Activated CD4-positive, alpha-beta T cell treated with anti-CD3 and anti-CD28 coated beads for 36 hours (primary cell): ENCODE measurements at places on chromosomes 1 and 21. TPM values are rescaled to one million over a fixed set of nuclear protein-coding genes. Genes with fewer than 3 reads are reported as not detected.
A peak's percentile ranks its signal among the peaks of the same experiment; 100 is the strongest.

AGMAT gene
- total RNA-seq = 18.1 TPM

CLCA1 gene
- not detected for total RNA-seq

VWA5B1 gene
- total RNA-seq = not detected

TOE1 gene
- 29.8 TPM for total RNA-seq

RASAL2 gene
- not detected for total RNA-seq

PSMB4 gene
- total RNA-seq = 351 TPM

S100A12 gene
- not detected for total RNA-seq

RIPK4 gene
- 0.64 TPM for total RNA-seq

FAM110D gene
- not detected for total RNA-seq

MATN1 gene
- 0.32 TPM for total RNA-seq

POGK gene
- total RNA-seq = 36.2 TPM

HOOK1 gene
- 15.2 TPM for total RNA-seq

KRTAP12-2 gene
- total RNA-seq = not detected

NEK2 gene
- total RNA-seq = 32.3 TPM

PRKAA2 gene
- total RNA-seq = 0.02 TPM

DNA sequence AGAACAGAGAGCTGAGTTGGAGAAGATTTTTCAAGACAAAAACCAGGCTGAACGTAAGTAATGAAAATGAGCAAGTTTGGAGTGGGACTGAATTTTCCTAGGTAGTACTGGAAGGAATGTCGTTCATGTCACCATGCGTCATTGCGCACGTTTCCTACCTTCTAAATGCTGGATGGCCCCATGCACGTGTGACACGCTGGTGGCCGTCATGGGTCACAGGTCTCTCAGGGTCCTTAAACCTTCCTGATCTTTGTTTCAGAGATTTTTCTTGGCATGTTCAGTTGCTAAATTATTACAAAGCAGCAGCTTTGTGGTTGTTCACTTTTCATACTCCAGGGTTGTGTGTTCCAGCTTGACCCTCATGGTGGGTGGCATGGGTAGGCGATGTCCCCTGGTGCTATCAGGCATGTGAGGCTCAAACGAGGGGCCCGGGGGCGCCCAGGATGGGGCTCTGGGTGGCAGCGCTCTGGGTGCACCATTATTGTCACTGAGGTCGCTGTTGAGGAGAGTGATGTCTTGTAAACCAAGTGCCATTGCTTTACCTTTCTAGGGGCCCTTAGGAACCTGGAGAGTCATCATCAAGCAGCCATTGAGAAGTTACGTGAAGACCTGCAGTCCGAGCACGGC lies 25.3 kb downstream of the PCNT start:
- DNase-seq = no peak

GRCh38 chr1:3078430-3078861 lies 9.4 kb downstream of the PRDM16 start:
- DNase-seq = no peak

DNA sequence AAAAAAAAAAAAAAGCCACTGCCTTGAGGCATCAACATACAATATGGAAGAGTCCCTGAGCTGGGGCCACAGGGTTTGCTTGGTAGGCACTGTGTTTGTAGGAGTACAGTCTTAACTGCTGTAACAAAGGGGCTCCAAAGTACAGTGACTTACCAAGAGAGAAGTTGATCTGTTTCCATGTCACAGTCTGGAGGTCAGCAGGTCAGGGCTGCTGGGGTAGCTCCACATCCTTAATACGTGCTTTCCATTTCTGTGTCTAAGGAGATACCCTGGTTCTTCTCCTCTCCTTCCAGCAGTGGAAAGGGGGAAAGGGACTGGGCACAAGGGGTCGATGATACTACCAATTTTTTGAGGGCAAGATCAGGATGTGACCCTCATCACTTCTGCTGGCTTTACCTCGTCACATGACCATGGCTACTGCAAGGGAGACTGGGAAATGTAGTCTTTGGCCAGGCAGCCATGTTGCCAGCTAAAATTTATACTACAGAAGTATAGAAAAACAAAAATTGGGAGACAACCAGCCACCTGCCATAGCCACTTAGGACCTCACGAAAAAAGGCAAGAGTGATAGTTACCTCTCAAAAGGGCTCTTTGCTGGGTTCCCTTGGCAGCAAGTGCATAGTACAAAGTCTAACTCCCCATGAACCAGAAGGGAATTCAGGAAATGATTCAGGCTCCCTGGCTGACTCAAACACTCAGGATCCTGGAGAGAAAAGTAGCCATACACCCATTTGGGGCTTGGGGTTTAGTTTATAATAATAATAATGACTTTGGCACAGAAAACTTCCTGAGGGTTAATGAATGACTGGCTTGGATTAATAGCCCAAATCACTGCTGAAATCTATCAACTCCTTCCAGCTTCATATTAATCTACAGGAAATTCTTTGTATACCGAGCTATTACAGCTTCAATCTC lies 52.7 kb upstream of the ATP5PO start:
- peak; percentile 38 for DNase-seq

DNA sequence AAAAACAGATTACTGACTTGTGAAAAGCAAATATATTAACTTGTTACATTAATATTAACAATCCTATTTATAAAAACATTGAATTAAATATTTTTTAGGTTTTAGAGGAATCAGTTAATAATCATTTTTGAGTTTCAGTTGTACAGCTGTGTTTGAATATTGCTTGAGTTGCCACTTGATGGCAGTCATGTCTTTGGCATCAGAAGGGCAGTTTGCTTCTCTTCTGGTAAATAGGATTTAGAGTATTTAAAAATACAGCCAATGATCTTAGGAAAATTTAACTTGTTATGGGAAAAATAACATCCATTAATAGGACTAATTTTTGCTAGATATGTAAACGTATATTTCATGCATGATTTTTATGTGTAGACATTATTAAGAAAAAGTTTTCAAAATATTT lies 234.1 kb downstream of the NCAM2 start:
- DNase-seq = peak; percentile 4

GRCh38 chr1:106181866-106182265 lies 874.6 kb upstream of the PRMT6 start:
- no peak for DNase-seq

DNA sequence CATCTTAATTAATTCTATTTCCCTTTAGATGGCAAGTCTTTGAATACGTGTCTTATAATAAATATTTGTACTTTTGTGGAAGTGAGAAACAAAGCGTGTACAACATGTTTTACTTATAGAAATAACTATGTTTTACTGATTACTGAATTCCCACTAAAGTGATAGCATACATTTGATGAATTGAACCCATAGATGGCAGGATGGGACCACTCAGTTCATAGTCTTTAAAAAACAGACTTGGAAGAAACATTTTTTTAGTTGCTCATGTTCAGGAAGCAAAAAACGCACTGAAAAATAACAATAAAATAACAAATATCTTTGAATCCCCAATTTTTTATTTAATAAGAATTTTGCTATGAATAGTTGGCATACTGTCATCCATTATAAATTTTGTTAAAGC lies 507.1 kb upstream of the ZRANB2 start:
- DNase-seq = no peak

- DNase-seq = no peak
Observed at GRCh38 chr1:186325239-186325638, 49.8 kb downstream of the TPR start.

DNA sequence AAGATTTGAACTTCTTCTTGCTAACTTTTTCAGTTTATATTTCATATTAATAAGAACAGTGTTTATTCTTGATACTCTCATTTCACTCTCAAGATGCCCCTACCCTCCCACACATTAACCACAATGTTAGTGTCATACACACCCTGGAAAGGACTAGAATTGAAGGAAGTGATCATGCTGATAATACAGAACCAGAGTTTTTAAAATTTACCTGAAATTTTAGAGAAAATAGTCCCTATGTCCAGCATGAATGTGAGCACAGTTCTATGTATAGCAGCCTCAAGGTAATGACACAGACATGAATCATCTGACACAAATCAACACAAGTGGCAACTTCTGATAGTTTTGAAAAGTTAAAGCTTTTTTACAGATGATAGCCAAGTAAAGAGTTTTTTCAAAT lies 26.0 kb downstream of the RGS1 start:
- no peak for DNase-seq

GRCh38 chr1:96296991-96297390 lies 424.6 kb upstream of the PTBP2 start:
- no peak for DNase-seq

GRCh38 chr1:17553975-17554700 lies 14.6 kb downstream of the ARHGEF10L start:
- no peak for DNase-seq

DNA sequence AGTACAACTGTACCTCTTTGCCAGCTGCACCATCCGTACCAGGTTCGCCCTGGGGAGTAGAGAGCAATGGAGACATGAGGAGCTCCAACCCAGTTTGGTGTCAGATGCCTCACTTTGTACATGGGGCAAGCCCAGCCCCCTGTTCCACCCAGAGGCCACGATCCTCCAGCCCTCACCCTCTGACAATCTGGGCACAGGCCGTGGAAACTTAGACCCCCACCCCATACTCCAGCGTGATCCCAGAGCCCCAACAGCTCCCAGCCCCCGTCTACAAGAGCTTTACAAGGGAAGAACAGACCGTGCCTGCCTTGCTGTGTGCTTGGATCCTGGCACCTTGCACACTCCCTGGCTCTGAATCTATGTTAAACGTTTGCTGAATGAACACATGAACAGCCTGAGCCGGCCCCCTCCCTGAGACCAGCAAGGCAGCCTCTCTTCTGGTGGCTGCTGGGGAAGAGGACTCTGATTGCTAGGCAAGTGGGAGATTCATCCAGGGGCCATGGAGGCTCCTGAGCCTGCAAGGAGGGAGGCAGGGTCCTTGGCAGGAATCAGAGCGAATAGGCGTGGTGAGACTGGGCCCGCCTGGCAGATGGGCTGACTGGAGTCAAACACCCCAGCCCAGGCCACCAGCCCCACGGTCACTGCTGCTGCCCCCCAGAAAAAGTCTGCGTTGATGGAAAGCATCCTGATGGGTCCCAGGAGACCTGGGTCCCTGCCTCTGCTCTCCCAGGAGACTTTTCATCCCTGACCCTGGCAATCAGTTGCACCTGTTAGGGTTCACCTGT lies 12.5 kb upstream of the PEF1 start:
- no peak for DNase-seq

GRCh38 chr1:179888071-179888470 lies 6.0 kb downstream of the TOR1AIP1 start:
- DNase-seq = no peak

- no peak for DNase-seq
Observed at GRCh38 chr1:235725434-235725833, 75.8 kb upstream of the GNG4 start.

DNA sequence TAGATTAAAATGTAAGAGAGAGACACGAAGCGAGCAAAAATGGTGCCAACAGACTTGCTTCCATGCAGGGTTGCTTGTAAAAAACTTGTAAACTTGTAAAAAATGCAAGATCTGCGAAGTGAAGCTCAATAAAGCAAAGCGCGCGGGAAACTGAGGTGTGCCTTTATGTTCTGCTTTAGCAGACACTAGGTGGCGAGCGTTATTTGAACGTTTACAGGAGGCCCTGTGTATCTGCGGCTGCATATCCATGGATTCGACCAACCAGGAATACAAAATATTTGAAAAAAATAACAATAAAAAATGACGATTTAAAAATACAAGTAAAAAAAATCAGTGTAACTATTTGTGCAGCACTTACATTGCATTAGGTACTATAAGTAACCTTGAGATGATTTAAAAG lies 1.5 kb downstream of the UBE2G2 start:
- DNase-seq = peak; percentile 50

DNA sequence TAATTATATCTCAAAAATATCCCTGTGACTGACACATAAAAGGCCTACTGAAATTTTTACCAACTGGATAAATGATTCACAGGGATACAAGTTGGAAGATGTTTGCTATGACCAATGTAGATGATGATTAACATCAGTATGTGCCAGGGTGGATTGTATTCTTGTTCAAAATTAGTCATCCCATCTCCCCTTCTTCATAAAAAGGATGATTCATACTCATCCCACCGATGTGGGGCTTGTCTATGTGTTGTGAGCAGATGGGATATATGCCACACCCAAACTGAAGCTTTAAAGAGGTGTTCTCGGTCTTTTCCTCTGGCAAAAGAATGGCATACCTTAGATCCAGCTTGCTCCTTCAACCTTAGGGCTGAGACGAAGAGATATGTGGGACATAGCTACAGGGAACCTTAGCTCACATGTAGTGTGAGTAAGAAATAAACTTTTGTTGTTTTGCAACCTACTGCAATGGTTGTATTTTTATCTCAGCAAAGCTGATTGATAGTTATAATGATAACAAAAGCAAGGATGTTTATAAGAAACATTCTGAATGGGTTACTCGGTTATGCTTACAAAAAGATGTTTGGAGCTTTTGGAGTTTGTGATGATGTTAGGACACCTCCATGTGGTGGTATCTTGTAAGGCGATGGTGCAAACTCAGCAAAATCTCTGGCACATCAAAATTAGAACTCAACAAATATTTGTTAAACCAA lies 29.4 kb downstream of the SPATA17 start:
- peak; percentile 9 for DNase-seq

- no peak for DNase-seq
Observed at GRCh38 chr1:232357416-232357815, 272.5 kb downstream of the SIPA1L2 start.

- DNase-seq = no peak
Observed at GRCh38 chr1:160163615-160164014, 12.2 kb downstream of the ATP1A4 start.

DNA sequence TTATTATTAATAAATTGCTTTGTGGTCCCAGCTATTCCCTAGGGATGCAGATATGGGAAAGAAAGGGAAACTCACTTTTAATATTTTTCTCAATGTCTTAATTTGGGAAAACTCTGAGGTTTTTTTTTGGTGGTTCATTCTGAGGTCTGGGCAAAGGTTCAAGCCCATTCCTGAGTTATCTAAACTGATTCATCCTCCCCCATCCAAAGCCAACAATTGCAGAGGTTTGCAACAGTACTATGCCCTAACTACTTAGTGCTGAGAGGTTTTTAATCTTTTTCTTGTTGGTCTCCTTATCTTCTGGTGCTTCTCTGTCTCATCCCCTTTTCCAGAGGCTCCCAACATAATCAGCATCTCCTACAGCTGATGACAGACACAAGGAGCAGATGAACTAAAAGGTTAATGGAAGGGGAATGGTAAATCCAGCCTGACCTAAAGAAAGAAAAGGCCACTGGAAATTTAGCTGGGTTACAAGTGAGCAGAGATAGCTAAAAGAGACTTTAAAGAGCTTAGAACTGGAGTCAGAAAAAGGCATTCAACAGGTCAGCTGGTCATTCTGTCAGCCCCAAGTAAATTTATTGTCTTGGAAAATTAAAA lies 390.4 kb downstream of the TGFB2 start:
- DNase-seq = no peak

DNA sequence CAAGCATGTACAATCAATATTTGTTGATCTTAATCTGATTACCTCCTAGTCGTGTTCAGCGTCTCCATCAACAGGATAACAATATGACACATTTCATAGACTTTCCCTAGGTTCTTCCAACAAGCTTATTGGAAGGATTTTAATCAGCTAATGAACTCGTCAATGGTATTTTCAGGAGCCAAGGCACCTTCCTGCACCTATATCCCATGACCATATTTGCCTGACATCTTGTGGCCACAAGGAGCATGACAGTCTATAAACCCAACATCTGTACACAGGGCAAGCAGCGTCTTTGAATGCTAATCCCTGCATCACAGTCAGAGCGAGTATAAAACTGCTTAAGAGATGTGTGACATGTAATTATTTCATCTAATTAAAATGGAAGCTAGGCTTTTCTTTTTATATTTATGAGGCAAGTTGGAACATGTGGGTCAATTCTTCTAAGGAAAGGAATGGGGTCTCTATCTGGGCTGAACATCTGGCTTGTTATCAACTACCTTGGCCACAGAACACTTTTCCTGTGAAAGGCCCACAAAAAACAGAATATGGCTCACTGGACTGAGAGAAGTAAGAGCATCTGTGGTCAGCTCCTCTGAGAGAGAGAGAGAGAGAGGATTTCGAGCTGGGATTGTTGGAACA lies 388.8 kb downstream of the NTNG1 start:
- peak; percentile 20 for DNase-seq

GRCh38 chr1:83508485-83509151 lies 490.3 kb downstream of the TTLL7 start:
- peak; percentile 57 for DNase-seq
